ENCODE measurements at places on chromosomes 13 and 19. TPM values are rescaled to one million over a fixed set of nuclear protein-coding genes. Genes with fewer than 3 reads are reported as not detected.

- no peak overlapping the region for H3K4me3 ChIP-seq
- no peaks in the 10 kb centered on the region for H3K27me3 ChIP-seq
These were observed 9.1 kb downstream of the PCDH17 start for GRCh38 chr13:57640607-57641006.

DNA sequence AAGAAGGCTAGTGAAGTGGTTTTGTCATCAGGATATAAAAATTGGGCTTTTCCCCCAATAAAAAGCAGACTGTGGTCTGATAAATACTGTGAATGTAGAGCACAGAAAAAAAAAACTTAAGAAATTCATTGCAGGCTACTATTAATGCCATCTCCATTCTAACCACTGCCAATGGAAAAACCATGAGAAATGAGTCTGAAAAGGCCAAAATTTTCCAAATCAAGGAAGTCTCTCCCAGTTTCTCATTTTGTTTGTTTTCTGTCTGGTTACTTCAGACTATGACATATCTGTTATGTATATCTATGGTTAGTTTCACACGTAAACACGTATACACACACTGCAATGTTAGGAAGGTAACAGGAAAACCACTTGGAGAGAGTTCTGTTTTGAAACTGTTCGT is 193.6 kb upstream of the TSC22D1 start:
- no peaks in the 10 kb centered on the region for H3K36me3 ChIP-seq
- H3K4me3 ChIP-seq: no peak overlapping the region
- H3K27me3 ChIP-seq: no peaks in the 10 kb centered on the region
- DNase-seq: no peak
- peaks cover 20% of the 10 kb centered on the region for H3K4me1 ChIP-seq
- no peak overlapping the region for H3K27ac ChIP-seq

GRCh38 chr13:27853335-27853734 is 61.1 kb downstream of the GSX1 start:
- DNase-seq: no peak
- H3K27ac ChIP-seq: no peak overlapping the region
- no peaks in the 10 kb centered on the region for H3K4me1 ChIP-seq
- no peak overlapping the region for H3K4me3 ChIP-seq
- H3K36me3 ChIP-seq: no peaks in the 10 kb centered on the region

DNA sequence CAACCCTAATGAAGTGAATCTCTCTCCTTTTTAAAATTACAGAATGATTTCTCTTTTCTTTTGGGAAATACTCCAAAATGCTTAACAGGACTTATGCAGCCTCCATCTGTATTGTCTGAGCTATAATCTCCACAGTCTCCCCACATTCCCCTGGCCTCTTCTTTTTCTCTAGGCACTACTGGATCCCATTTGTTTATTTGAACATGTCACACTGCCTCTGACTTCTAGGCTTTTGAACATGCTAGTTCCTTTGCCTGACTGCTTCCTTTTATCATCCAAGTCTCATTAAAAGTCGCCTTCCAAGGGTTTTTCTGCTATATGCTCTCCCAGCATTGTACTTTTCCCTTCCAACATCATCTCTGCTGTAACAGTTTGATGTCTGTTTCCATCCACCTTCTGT is 548.7 kb downstream of the PCDH9 start:
- H3K4me3 ChIP-seq: no peak overlapping the region
- H3K27me3 ChIP-seq: no peaks in the 10 kb centered on the region
- no peak overlapping the region for H3K27ac ChIP-seq
- DNase-seq: no peak
- no peaks in the 10 kb centered on the region for H3K4me1 ChIP-seq

GRCh38 chr13:97798836-97799235 is 154.6 kb upstream of the IPO5 start:
- no peak overlapping the region for H3K27ac ChIP-seq
- no peaks in the 10 kb centered on the region for H3K27me3 ChIP-seq
- no peaks in the 10 kb centered on the region for H3K4me1 ChIP-seq
- no peak for DNase-seq
- H3K4me3 ChIP-seq: no peak overlapping the region

- no peak for DNase-seq
- no peak overlapping the region for H3K27ac ChIP-seq
- H3K36me3 ChIP-seq: peaks cover 51% of the 10 kb centered on the region
These were observed 15.2 kb downstream of the EPN1 start for GRCh38 chr19:55690109-55690768.

DNA sequence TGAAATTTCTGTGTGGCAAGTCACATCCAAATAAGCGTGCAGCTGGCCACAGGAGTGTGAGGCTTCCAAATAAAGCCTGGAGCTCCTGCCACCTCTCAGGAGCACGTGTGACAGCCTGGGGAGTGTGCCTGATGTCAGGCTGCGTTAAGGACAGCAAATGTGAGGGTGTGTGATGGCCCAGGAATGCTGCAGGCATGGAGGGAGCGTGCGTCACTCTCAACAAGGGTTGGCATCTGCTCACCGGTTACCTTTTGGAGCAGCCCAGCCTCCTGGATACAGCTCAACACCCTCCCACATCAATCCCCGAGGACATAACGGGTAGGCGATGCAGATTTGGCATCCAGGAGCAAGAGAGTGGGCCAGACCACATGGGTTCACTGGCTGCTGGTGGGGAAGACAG is 19.0 kb downstream of the NUMBL start:
- H3K36me3 ChIP-seq: peaks cover 3% of the 10 kb centered on the region
- H3K4me3 ChIP-seq: no peak overlapping the region
- H3K4me1 ChIP-seq: peaks cover 3% of the 10 kb centered on the region

GRCh38 chr19:11894851-11895250 is 7.3 kb downstream of the ZNF69 start:
- H3K4me3 ChIP-seq: no peak overlapping the region
- H3K4me1 ChIP-seq: no peaks in the 10 kb centered on the region
- H3K27ac ChIP-seq: no peak overlapping the region

GRCh38 chr13:95301968-95302393 is 730 bp upstream of the ABCC4 start:
- no peak overlapping the region for H3K27ac ChIP-seq
- H3K36me3 ChIP-seq: no peaks in the 10 kb centered on the region
- H3K4me3 ChIP-seq: peak overlapping the region; percentile 65
- H3K27me3 ChIP-seq: no peaks in the 10 kb centered on the region

- no peak overlapping the region for H3K4me3 ChIP-seq
- DNase-seq: no peak
- H3K4me1 ChIP-seq: no peaks in the 10 kb centered on the region
- no peaks in the 10 kb centered on the region for H3K27me3 ChIP-seq
These were observed 25.7 kb upstream of the C1QTNF9B start for GRCh38 chr13:23923031-23923430.

GRCh38 chr13:32107474-32107873 is 75.9 kb downstream of the FRY start:
- no peaks in the 10 kb centered on the region for H3K4me1 ChIP-seq
- H3K4me3 ChIP-seq: no peak overlapping the region
- no peaks in the 10 kb centered on the region for H3K36me3 ChIP-seq
- no peaks in the 10 kb centered on the region for H3K27me3 ChIP-seq
- no peak for DNase-seq
- H3K27ac ChIP-seq: no peak overlapping the region

DNA sequence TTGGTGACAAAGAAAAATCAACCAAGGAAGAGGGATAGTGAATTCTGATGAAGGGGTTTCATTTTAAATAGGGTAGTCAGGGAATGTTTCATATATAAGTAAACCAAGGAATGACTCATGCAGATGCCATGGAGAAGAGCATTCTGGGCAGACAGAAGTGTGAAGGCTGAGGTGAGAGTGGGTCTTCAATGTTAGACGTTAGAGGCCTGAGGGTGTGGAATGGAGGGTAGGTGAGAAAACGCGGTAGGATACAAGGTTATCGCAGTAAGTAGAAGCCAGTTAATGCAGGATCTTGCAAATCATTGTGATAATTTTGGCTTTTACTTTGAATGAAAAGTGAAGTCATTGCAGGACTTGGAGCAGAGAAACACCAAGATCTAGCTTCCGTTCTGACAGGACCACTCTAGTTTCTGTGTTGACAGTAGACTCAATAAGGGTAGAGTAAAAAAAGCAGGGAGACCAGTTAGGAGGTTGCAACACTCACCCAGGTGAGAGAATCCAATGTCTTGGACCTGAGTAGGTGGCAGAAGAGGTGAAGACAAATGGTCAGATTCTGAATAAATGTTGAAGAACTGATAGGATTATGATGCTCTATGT is 225.2 kb upstream of the TMTC4 start:
- H3K27ac ChIP-seq: no peak overlapping the region
- H3K4me3 ChIP-seq: no peak overlapping the region
- H3K27me3 ChIP-seq: no peaks in the 10 kb centered on the region
- H3K36me3 ChIP-seq: no peaks in the 10 kb centered on the region

DNA sequence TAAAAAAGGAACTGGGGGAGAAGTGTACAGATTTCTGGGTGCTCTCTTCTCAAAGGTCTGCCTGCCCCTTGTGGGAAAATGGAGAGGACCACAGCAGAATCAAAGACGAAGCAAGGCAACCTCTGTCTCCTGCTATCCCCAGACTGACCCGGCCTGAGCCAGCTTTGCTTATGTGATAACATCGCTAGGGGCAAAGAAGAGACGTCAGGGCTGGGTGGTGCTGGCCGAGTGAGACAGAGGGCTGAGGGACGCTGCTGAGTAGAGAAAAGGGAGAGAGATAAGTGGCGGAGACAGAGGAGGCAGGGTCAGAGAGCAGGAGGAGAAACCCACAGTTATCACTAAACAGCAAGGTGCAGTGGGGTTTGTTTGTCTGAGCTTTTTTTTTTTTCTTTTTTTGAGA is 4.6 kb upstream of the MUC16 start:
- DNase-seq: no peak
- H3K27ac ChIP-seq: no peak overlapping the region
- no peaks in the 10 kb centered on the region for H3K27me3 ChIP-seq
- H3K4me1 ChIP-seq: no peaks in the 10 kb centered on the region
- no peaks in the 10 kb centered on the region for H3K36me3 ChIP-seq

DNA sequence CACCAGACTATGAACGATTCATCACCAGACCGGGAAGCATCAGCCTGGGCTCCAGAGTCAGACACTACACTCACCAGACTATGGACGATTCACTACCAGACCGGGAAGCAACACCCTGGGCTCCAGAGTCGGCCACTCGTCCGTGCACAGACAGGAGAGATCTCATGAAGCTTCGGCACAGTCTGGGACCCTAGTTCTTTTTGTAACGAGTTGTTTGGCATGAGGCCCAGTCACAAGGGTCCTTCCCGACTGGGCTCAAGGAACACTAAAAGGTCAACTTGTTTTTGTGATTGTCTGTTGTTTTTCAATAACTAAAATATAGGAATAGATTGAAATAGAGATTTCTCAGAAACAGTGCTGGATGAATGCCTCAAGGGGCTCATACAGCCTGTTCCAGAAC is 1141.6 kb upstream of the MIR17HG start:
- no peak overlapping the region for H3K4me3 ChIP-seq
- H3K27me3 ChIP-seq: no peaks in the 10 kb centered on the region
- H3K4me1 ChIP-seq: no peaks in the 10 kb centered on the region
- DNase-seq: no peak
- H3K27ac ChIP-seq: no peak overlapping the region

DNA sequence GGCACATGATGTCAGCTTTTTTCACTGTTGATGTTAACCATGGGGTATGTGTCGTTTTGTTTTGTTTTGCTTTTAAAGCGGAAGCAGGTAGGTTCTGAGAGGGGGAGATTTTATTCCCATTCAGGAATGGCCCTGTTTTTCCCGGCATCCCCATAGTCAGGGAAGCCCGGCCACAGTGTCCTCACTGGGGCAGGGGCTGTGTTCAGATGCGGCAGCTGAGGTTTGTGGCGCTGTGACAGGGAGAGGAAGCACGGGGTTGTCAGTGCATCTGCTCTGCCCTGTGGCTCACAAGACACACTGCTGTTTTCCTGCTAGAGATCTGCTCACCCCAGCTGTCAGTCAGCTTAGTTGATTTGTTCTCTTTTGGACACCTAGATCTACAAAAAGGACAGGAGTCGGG is 27.6 kb downstream of the ANKRD27 start:
- no peak overlapping the region for H3K4me3 ChIP-seq
- no peak overlapping the region for H3K27ac ChIP-seq

GRCh38 chr13:36819739-36820090 is 693 bp downstream of the RFXAP start:
- peak overlapping the region; percentile 86 for H3K4me3 ChIP-seq
- H3K27me3 ChIP-seq: no peaks in the 10 kb centered on the region
- H3K4me1 ChIP-seq: peaks cover 47% of the 10 kb centered on the region
- no peaks in the 10 kb centered on the region for H3K36me3 ChIP-seq
- peak overlapping the region; percentile 85 for H3K27ac ChIP-seq

GRCh38 chr19:56554272-56554869 is 12.9 kb upstream of the ZNF470 start:
- no peaks in the 10 kb centered on the region for H3K27me3 ChIP-seq
- H3K4me3 ChIP-seq: no peak overlapping the region
- DNase-seq: no peak
- H3K27ac ChIP-seq: no peak overlapping the region

DNA sequence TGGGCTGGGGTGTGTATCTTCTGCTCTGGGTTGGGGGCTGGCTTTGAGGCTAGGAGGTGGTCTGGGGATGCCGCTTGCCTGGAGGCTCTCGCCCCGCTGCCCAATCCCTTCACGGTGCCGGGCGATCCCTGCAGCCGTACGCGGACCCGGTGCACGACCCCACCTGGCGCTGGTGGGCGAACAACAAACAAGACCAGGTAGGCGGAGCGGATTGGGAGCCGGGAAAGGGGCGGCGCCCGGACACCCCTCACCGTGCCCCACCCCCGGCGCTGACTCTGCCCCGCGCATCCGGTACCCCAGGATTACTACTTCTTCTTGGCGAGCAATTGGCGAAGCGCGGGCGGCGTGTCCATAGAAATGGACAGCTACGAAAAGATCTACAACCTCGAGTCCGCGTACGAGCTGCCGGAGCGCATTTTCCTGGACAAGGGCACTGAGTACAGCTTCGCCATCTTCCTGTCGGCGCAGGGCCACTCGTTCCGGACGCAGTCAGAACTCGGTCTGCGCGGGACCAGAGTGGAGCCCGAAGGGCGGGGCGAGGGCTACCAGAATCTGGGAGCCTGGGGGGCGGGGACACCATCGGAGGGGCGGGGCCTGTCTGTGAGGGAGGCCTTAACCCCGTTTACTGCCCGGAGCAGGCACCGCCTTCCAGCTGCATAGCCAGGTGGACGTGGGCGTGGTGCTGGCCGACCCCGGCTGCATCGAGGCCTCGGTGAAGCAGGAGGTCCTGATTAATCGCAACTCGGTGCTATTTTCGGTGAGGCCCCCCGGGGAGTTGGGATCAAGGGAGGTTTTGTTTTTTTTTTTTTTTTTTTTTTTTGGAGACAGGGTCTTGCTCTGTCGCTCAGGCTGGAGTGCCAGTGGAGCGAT is 12.1 kb upstream of the PSMD8 start:
- no peaks in the 10 kb centered on the region for H3K27me3 ChIP-seq
- H3K4me3 ChIP-seq: peak overlapping the region; percentile 61
- no peak overlapping the region for H3K27ac ChIP-seq
- DNase-seq: peak; percentile 45
- peaks cover 13% of the 10 kb centered on the region for H3K4me1 ChIP-seq

Gene CGB2
- total RNA-seq: not detected

Gene ZNF492
- total RNA-seq: 0.64 TPM

Gene MEDAG
- not detected for total RNA-seq

Gene ZNF44
- 62.2 TPM for total RNA-seq

Gene LMTK3
- total RNA-seq: 20.6 TPM

Gene ZIK1
- total RNA-seq: 11.3 TPM
